Activated naive CD8-positive, alpha-beta T cell treated with anti-CD3 and anti-CD28 coated beads, Interleukin-2, amount 10 ng/mL, durations not matched to agents 7 days and 5 days (primary cell): ENCODE measurements at places on chromosomes 1 and 21.

DNA sequence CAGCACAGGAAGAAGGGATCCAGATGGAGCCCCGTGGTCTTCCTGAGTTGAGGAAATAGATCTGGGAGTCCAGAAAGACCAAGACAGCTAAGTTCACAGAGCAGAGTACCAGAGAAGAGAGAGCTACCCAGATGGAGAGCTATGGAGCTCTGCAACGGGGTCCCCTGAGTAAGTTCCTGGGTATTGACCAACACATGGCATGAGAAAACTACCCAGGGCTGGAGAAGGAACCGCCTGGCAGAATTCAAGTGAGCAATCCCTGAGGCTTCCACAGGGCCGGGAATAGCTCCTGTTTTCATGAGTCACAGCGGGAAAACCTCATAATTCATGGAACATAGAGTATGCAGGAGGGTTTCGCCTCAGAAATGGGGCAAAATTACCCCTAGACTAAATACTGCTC, 19.7 kb downstream of the STPG1 start:
- DNase-seq = no peak

- no peak for DNase-seq
Observed at GRCh38 chr1:243489681-243490546, 234.1 kb downstream of the SDCCAG8 start.

DNA sequence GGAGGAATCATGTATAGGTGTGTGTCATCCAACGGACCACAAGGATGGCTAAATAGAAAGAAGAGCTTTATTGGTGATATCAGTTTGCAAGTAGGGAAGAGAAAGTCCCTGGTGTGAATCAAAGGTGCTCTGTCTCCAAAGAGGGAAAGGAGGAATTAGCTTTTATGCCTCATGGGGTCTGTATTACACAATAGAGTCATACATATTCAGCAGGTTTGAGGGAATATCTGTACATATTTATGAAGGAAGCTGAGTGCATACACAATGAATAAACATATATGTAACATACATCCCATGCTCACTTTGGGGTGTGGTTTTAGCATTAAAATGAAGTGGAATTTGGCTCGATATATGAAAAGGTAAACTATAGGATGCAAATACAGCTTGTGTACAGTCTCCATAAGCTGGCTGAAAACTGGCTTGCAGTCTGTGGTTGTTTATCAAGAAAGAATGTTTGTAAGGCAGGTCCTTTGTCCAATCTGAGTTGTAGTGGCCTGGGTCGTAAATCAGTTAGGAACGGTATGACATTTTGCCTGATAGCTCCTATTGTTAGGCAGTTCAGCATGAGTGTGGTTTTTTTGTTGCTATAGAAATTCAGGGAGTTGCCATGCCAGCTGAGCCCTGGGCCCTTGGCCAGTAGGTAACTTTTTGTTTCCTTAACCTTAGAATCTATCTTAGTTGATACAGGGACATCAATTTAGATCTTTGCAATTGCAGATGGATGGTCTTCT, 198.0 kb upstream of the ZP4 start:
- DNase-seq = no peak

GRCh38 chr1:160954158-160955104, at the start of gene ITLN2:
Gene ITLN2, minus strand, starts transcription at chr1:160954809. Its CDS starts 68 bp downstream, at chr1:160954741.
- peak; percentile 69 for DNase-seq

DNA sequence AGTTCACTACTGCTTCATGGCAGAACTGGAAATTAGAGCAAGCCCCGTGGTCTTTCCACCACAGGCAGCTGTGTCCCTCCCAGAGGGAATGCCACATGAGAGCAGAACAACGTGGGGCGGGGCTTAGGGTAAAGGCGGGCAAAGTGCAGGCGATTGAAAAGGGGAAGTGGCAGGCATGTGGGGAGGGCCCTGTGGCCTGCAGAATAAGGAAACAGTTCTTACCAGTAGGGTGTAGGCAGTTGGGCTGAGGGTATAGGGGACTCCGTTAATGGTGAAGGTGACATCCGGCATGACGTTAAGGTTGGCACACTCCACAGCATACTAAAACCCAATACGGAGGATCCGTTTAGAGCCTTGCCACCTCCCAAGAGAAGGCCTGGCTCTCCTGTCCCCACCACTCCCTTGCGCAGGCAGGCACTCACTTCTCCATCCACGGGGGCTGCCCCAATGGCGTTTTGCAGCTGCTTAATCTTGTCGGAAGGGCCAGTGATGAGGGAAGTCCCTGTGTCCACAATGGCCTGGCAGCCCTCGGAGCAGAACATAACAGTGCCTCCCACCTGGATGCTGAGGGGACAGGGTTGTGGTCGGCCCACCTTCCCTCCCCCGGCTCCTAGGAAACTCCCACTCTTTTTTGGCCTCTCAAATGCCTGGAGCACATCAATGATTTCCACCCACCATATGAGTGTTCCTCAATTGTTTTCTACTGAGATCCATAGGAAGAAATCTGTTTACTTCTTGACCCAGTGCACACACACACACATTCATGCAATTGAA, 9.1 kb upstream of the RAB7B start:
- DNase-seq = peak; percentile 47

GRCh38 chr1:11144570-11145256, 44.4 kb upstream of the ANGPTL7 start:
- no peak for DNase-seq

DNA sequence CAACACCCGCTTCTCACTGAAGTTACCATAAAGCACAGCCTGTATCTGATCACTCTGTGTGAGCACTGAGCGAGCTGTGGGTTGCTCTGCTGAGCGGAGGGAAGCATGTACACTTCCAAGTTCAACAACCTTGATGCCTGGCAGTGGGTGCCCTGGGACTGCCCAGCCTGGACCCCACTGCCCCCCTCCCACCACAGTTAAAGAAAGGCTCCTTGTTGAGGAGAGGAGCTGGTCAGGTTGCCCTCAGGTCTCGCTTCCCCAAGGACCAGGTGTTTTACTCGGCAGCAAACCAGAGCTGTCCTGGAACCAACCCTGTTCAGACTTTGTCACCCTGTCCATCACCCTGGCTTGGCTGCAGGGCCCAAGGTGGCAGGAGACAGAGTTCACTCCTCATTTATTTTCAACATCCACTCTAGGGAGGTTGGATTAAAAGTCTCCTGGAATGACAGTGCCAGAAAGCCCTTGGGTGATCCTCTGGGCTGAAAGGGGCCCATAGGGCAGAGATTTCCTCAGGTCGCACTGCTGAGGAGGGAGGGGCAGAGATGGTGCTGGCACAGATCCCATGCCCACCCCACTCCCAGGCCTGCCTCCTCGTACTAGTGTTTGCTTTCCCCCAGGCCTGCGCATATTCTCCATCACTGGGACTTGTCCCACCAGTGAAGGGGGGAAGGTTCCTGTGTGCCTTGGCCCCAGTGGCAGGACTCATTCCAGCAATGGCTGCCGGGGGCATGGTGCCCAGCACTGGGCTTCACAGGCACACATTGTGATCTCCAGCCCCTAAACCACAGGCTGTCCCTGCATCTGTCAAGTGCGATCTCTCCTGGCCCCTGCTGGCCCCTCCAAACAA, 101.7 kb downstream of the TRABD2B start:
- no peak for DNase-seq

DNA sequence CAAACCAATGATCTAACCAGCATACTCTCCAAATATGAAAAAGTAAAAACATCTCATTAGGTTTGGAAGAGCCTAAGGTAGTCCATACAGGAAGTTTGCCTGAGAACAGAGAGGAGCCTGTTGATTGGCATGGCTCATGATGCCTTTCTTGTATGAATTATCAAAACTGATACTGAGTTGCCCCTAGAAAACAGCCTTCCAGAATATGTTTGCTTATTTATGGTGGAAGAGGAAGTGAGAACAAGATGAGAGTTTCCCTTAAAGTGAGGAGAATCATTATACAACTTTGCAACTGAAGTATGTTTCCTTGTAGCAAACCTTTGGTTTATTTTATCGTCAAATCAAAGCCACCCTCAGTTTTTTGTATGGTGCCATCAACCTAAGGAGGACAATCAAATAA, 23.8 kb upstream of the KIAA1614 start:
- no peak for DNase-seq

- no peak for DNase-seq
Observed at GRCh38 chr1:9782116-9782751, 41.5 kb downstream of the CLSTN1 start.

DNA sequence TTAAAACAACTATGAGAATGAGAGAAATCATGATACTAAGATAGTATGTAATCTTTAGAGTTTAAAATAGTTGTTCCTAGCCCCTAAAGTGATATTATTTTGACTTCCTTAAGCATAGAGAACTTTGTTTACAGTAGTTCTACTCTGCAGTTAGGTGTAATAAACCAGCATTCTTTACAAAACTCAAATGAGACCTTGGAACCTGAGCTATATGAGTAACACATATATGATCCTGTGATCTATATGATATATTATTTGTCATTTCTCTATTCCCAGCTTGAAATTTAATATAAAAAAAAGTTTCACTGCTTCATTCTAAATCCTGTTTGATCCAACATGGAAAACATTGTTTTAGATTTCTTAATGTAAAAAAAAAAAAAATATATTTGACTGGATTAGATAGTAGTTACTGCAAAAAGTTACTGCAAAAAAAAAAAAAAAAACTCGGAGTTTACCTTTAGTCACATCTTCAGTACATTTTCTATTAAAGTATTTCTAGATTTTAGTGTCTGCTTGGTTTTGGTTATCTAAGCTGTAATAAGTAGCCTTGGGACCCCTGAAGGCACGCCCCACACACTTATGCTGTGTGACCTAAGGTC, 463.8 kb downstream of the USP25 start:
- DNase-seq = no peak

- DNase-seq = no peak
Observed at GRCh38 chr1:161159913-161160243, 578 bp downstream of the USP21 start.

GRCh38 chr1:102896771-102897170, 211.6 kb downstream of the COL11A1 start:
- no peak for DNase-seq

- peak; percentile 49 for DNase-seq
Observed at GRCh38 chr1:108962681-108963051, 618 bp downstream of the CLCC1 start.

DNA sequence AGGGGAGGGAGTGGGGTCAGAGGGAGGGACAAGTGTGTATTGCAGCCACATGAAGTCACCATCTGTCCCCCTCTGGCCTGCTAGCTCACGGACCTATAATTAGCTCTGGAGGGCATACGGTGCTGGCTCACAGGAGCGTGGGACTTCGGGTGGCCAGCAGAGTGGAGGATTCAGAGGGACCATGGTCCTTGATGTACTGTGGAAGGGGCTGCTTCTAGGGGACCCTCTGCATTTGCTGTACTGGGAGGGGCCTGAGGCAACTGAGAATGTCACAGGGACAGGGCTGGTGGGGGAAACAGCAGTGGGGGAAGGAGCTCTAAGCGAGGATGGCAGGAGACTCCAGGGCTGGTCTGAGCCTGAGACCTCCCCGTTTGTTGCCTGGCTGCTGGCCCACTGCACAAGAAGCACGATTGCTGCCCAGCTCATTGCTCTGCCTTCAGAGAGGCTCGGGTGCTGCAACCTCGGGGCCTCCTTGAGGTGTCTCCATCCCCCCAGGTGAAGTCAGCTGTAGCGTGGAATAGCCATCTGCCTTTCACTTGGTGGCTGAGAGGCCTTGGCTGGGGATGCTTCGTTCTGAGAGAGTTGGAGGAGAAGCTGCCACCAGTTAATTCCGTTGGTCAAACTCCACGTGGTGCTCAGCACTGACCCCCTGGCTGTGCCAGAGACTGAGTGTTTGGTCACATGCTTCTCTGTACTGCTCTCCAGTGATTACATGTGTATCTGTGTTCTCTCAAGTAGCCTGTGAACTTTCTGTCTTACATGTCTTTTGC, 2.7 kb downstream of the PPFIA4 start:
- DNase-seq = no peak

- no peak for DNase-seq
Observed at GRCh38 chr1:19479351-19480120, 5.8 kb downstream of the CAPZB start.

- no peak for DNase-seq
Observed at GRCh38 chr1:74468982-74469603, 43.3 kb downstream of the LRRC53 start.

- no peak for DNase-seq
Observed at GRCh38 chr1:217067642-217068041, 344.4 kb upstream of the ESRRG start.

DNA sequence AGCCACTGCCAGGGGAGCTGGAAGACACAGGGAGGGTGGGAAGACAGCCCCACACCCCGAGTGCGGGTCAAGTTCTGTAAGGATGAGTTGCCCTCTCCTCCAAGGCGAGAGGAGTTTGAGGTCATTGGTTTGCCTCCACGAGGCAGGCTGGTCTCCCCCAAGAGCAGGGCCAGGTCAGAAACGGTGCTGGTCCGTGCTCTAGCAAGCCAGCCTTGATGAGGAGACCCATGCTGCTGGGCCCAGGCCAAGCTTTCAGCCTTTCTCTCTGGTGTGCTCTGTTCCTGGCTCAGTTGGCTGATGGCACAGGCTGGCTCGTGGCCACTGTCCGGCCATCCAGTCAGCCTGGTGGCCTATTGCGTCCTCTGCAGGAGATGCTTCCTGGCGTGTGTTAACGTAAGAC, 12.0 kb upstream of the PCBP3 start:
- no peak for DNase-seq

GRCh38 chr1:53567851-53568250, 108.7 kb downstream of the DMRTB1 start:
- DNase-seq = peak; percentile 12

DNA sequence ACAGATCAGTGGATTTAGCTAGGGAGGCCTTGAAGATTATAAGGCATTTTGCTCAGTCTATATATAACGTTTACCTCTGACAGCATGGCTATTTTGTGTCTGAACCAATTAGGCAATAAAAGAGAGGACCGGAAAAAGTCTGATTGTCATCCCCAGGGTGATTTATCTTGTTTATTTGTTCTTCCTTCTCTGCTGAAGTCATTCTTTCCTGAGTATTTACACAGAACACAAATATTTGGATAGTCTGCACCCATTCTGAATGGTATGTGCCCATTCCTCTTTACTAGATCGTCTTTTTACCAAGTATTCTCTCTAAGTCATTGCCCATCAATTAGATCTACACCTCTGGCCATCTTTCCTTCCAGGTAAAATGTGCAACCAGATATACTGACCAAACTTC, 1602.9 kb downstream of the KCNT2 start:
- no peak for DNase-seq

- DNase-seq = no peak
Observed at GRCh38 chr1:162823231-162823630, 32.7 kb downstream of the HSD17B7 start.

GRCh38 chr1:71853360-71853759, 429.0 kb downstream of the NEGR1 start:
- DNase-seq = no peak

DNA sequence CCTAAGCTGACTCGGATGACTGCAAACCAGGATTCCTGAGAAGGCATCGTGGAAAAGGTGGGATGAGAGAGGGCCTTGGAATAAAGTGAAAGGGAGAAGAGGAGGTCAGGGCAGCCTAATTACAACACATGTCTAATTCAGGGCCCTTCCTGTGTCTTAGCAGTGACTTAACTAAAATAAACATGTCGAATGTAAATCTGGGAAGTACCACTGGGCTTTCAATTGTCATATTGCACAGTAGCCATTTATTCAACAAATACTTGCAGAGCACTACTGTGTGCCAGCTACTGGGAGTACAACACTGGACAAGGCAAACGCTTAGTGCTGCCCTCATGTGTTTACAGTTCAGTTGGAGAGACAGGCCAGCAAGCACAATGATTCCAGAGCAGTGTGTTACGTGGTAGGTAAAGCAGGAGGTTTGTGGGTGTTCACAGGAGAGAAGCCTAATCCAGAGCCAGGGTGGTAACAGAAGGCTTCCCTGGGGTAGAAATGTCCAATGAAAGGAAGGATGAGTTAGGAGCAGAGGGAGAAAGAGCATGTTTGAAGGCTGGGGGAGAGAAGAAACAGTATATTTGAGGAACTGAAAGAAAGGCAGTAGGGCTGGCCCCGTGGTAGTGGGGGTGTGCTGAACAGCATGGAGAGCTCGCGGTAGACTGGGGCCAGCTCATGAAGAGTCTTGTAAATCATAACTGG, 38.0 kb upstream of the RASAL2 start:
- no peak for DNase-seq
